ENCODE measurements at places on chromosomes 1 and 21.

GRCh38 chr21:43935711-43936110, 70.7 kb downstream of the AGPAT3 start:
- no peak for DNase-seq

- DNase-seq = no peak
These were observed 23.8 kb downstream of the KIAA0040 start for GRCh38 chr1:175168782-175169181.

GRCh38 chr1:112517231-112517630, 8.5 kb downstream of the WNT2B start:
- DNase-seq = no peak

GRCh38 chr1:69483246-69483645, 84.5 kb upstream of the LRRC7 start:
- no peak for DNase-seq

DNA sequence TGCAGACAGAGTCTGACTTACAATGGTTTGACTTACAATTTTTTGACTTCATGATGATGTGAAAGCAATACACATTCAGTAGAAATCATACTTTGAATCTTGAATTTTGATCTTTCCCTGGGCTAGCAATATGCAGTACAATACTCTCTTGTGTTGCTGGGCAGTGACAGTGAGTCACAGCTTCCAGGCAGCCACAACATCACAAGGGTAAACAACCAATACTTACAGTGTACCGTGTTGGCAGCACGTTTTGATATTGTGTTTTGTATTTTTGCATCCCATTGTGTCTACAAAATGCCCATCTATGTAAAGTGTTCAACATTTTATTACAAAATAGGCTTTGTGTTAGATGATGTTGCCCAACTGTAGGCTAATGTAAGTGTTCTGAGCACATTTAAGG, 150.9 kb downstream of the NTMT2 start:
- DNase-seq = no peak
